ENCODE measurements at places on chromosomes 12 and 14.

DNA sequence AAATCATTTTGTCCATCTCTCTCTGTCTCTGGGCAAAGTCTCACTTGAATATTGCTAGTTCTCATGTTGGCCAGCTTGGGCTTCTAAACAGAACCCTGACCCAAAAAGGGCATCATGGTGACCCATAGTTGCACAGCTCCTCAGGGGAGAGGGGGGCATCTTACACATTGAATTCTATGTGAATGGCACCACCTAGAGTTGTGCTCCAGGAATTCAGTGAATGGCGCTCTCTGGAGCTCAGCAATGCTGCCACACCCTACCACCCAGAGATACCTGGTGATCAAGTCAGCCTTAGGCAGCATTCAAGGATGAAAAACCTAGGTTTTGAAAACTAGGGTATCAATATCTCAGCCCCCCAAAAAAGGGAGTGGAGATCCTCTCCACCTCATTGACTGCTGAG lies 50.6 kb downstream of the SMUG1 start:
- DNase-seq = no peak

GRCh38 chr14:51677738-51678137 lies 26.0 kb downstream of the FRMD6 start:
- DNase-seq = no peak

GRCh38 chr12:28121433-28121832 lies 68.8 kb upstream of the CCDC91 start:
- DNase-seq = no peak

DNA sequence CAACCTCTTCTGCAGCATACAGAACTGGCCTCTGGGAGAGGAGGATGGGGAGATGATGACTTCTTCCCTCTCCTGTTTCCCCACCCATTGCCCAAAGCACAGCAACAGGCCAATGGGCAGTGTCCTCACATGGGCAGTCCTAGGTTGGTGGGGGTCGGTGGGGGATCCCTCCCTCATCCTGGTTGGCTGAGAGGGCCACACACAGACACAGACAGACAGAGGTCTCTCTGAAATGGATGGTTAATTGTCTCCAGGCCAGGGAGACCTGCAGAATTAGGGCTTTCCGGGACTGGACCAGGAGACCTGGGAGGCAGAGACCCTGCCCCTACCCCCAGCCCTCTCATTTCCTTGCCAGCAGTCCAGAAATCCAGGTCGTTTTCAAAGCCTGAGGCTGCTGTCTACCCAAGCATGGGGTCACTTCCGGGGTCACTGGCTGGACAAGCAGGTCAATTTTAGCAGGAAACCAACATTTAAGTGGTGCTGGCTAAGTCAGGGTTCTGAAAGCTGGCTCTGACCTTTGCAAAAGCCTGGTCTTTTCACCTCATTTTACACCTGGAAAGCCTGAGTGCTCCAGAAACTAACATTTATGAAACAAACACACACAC lies 48.6 kb upstream of the TBX3 start:
- DNase-seq = no peak

DNA sequence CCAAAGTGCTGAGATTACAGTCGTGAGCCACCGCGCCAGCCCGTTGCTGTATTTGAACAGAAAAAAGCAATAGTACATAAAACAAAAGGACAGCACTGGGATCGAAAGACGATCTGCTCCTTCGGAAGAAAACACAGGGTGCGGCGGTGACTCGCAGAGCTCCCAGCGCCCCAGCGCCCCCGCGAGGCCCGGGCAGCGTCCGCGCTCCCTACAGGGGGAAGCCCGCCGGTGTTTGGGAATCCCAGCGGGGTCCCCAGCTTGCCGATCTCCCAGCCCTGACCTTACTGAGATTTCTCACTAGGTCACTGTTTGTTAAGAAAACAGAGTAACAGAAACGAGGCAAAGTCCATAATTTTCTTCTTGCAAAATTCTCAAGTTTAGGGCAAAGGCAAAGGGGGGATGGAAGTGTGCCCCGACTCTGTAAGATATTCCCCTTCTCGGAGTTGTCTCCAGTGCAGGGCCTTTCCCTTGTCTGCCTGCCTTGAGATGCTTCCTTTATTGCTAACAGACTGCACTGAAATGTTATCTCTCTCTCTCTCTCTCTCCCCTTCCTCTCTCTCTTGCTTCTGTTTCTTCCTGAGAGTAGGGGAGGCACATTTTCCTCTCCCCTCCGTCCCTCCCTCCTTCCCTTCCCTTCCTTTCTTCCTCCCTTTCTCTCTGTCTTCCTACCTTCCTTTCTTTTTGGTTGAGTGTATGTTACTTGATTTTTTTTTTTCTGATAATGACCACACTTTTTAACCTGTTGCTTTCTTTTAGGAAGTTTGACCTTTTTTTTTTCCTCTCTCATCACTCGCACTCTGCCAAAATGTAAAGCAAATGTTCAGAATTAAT lies 91.9 kb downstream of the TMEM30B start:
- DNase-seq = no peak

GRCh38 chr14:102696332-102696731 lies 80.9 kb upstream of the TRAF3 start:
- no peak for DNase-seq

GRCh38 chr14:22479132-22479531 lies 109.9 kb downstream of the DAD1 start:
- no peak for DNase-seq

GRCh38 chr12:124390442-124391097 lies 95.7 kb downstream of the RFLNA start:
- DNase-seq = no peak

DNA sequence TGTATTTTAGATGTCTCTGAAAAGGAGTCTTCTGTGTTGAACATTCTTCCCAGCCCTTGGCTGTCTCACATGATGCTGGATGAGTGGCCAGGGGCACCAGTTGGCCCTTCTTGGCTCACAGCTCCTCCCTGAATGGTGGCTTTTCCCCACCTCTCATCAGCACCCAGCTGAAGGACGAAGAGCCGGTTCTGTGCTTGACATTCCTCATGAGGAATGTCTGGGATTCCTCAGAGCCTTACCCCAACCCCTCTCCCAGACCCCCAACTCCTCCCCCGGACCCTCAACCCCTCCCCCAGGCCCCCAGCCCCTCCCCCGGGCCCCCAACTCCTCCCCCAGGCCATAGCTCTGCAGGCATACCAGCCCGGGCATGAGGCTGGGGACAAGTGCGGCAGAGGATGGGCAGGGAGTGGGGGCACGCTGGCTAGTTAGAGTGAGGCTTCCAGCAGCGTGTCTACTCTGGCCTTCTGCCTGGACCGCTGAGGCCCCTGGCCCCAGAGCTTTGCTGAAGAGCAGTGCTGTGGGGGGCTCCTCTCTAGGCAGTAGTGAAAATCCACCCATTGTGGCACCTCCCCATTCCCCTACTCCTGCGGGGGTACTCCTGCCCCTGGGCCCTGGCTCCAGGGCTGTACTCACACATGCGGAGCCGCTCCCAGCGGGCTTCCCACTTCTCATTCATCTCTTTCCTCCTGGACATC lies 64.3 kb downstream of the PLEKHG3 start:
- no peak for DNase-seq

- DNase-seq = no peak
Measured at GRCh38 chr12:22334410-22335100, at the start of gene ST8SIA1. Gene ST8SIA1 (minus strand): TSS chr12:22334707. CDS start chr12:22334232, 475 bp downstream.

DNA sequence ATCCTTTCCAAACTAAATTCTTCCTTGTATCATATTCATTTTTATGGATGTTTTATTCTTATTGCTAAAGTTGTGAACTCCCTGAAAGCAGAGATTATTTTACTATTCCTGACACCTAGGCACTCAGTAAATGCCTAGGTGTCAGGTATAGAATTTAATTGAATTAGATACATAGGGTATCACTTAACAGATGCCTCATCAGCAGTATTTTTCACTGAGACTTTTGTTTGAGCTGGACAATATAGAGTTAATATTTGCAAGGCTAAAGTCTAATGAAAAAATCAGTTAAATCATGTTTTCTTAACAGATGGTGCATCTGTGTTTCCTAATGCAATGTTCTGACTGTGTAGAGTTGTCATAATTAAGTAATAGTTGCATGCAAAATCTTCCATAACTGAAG lies 182.7 kb downstream of the DERA start:
- no peak for DNase-seq

- DNase-seq = no peak
Measured at GRCh38 chr14:90610346-90611040, 205.7 kb downstream of the TTC7B start.

GRCh38 chr12:65208964-65209654 lies 39.7 kb downstream of the LEMD3 start:
- no peak for DNase-seq

DNA sequence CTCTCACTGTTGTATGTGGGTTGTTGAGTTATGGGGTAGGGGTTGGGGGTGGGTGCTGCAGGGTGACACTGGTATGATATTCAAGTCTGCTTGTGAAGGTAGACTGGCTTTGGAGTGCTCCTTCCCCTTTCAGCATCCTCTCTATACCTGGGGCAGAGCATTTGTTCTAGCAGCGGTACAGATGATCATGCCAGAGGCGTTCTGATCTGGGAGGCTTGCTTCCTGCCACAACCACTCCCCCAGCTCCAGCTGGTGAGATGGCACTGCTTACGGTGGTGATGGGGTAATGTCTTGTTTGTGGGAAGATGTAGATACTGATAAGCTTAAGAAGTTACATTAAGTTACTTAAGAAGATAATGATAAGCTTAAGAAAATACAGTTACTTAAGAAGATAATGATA lies 131.8 kb downstream of the ERC1 start:
- DNase-seq = peak; percentile 86

DNA sequence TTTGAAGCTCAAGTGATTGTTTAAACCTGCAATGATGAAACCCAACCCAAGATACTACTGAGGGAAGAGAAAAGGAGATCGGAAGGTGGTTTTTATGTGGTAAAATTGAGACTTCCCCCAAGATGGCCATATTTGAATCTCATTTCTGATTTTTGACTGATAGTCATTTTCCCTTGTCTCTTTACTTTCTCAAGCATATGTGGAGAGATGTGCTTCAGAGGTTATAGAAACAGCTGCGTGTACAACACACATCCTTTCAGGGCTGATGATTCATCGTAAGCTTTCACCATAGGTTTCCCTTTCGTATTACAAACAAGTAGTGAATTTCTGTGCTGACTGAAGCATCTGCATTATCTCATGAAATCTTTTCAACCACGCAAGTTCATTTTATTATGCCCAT lies 276.2 kb downstream of the EMP1 start:
- DNase-seq = no peak

- DNase-seq = no peak
Measured at GRCh38 chr14:94345344-94346064, 22.4 kb upstream of the SERPINA6 start.

DNA sequence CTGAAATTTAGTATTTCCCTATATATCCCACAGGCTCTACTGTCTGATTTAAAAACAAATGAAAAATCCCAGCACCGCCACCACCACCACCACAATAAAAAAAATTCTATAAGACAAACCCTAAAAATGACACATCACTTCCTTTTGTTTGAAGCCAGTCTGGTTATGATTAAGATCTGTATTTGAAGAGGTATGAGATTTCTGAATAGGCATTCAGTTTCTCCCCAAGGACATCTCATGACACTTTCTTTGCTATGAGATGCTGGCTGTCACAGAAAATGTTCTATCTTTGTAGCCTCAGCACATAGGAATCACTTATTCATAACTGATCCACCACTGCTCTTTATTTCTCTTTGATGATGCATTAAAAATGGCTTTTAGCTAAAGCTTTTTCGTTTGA lies 1071.0 kb downstream of the SLC6A15 start:
- no peak for DNase-seq
